ENCODE measurements at places on chromosomes 1 and 21.

- DNase-seq: no peak
Observed at GRCh38 chr1:210262167-210262896, 29.7 kb downstream of the SERTAD4 start.

DNA sequence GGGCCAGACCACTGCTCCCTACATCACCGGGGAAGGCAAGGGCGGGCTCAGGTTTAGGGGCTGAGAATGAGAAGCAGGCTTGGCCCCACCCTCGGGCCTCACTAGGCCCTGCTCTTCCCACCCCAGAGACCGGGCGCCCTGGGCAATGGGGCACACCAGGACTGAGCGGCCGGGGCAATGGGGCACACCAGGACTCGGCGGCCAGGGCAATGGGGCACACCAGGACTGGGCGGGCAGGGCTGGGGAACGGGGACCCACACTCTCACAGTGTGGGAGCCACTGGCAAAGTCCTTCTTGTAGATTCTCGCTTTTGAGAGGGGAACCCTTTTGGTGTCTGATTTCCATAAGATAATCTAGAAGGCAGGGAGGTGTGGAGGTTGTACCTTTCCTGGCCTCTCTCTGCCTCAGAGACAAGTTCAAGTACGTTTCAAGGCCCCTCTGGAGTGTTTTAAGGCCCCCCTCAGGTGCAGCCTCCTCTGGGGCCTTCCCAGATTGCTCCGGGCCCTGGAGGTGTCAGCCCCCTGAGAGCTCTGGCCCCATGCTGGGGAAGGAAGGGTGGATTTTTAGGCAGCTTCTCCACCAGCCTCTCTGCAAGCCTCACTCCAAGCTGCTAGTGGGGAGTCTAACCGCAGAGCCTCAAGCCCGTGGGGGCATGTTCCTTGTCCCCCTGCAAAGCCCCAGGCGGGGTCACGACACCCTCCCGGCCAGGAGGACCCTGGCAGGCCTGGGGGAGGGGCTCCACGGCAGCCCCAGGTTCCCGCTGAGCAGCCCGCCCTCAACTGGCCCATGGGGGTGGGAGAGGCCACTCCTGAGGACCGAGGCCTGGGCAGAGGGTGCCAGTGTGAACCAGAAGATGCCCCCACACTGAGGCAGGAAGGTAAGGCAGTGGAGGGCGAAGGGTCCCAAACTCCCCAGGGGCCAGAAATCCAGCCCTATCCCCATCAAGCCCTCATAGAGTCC is 66.2 kb downstream of the ARHGEF16 start:
- no peak for DNase-seq

DNA sequence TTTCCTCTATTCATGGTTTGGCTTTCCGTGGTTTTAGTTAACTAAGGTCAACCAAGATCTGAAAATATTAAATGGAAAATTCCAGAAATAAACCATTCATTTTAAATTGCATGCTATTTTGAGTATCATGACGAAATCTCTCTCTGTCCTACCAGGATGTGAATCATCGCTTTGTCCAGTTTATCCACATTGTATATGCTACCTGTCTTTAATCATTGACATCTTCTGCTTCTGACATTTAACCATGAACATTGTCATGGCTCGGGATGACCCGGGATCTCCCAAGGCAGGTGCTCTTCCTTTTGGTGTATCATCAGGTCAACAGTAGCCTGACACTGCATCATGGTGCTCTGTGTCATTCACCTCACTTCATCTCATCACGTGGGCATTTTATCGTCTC is 125.5 kb upstream of the HNRNPU start:
- no peak for DNase-seq

- no peak for DNase-seq
Observed at GRCh38 chr1:25210728-25211127, 21.6 kb downstream of the SYF2 start.

GRCh38 chr1:151147665-151148064 is 1.2 kb upstream of the SEMA6C start:
- no peak for DNase-seq

DNA sequence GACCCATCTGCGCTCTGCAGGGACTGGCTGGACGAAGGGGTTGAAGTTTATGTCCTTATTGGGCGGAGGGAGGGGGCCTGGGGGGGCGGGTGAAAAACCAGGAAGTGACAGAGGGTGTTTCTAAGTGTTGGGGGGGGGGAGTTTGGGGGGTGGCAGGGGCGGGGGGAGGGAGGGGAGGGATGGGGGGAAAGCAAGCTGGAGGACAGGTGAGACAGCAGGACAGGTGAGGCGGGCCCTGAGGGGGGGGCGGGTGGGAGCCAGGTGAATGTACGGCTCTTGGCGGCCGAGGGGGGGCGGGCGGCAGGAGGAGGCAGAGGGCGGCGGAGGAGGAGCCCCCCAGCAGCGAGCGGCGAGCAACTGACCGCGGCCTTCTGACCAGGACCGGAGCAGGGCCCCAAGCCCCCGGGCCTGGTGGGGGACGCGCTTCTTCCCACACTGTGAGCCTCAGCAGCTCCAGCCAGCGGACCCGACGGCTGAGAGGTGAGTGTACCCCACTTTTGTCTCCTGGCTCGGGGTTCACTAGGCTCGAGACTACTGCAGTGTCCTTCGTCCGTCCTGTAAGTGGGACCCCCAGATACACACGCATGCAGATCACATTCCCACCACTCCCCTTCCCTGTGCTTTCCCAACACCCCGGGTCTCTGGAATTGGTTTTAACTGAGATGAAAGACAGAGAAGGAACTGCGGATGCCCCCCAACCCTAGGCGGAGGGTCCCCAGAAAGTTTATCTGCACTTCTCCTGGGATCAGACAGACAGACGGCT is at the start of gene ZBTB7B:
Gene ZBTB7B (plus strand): TSS at position 339 of the 763 bp plus-strand sequence. CDS start 11,859 bp downstream, outside the sequence.
- no peak for DNase-seq

DNA sequence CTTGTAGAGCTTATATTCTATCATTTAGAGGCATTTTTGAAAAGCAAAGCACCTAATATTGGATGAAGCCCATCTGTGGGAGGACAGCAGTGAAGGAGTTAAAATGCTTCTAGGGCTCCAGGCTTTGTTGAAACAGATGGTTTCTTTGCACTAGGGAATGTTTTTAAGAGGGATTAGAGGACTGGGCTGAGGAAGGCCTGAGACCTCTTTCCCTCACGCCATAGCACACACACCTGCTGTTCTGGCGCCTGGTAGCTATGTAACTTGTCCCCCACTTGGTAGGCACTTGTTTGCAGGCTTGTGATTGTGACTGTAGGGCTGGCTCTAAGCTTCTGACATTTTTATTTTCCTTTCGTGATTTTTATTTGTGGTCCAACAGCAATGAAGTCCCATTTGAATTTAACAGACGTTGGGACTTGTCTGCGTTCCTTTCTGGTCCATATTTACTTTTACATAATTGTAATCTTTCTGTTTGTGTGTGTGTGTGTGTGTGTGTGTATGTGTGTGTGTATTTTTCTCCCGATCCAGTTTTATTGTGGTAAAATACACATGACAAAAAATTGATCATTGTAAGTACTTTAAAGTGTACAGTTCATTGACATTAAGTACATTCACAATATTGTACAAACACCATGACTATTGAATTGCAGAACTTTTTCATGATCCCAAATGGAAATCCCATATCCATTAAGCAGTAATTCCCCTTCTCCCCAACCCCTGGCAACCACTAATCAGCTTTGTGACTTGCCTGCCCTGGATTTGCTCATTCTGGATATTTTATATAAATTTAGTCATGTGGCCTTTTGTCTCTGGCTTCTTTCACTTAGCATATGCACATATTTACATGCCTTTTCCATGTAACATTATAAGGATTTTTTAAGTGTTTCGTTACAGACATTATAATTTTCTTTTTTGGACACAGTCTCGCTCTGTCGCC is 33.5 kb upstream of the MACF1 start:
- DNase-seq: no peak

DNA sequence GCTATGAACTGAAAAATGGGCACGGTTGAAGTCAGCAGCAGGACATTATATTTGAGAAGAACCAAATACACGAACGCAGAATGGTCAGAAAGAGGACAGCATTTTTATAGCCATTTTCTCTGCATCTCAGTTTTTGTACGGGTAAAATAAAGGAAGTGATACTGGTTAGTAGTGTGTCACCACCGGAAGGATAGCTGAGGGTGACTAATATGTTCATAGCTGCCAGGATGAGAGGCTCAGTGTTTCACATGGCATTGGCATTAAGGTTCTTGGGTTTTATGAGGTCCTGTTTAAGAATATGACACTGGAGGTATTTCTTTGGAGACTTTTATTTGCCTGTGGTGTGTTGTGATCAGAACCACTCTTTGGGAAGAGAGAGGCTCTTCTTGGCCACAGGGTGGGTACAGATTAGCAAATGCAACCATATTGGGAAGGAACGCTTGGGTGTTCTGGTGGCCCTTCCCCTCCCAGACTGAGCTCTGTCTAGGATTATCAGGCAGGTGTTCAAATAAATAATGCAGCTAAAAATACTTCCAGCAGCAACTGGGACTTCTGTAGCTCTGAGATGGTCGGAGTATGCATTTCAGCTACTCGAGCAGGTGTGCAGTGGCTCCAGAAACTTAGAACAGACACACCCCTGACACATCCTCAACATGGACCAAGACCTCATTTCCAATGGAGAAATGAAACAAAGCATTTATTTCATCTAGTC is 158.2 kb downstream of the PBX1 start:
- no peak for DNase-seq

GRCh38 chr1:67571901-67572593 is 113.0 kb upstream of the GADD45A start:
- no peak for DNase-seq

- DNase-seq: no peak
Observed at GRCh38 chr1:232339073-232339472, 290.9 kb downstream of the SIPA1L2 start.

GRCh38 chr1:94806441-94806871 is 13.7 kb upstream of the SLC44A3 start:
- no peak for DNase-seq

- DNase-seq: no peak
Observed at GRCh38 chr1:2538376-2538775, 8.3 kb upstream of the HES5 start.

- DNase-seq: no peak
Observed at GRCh38 chr1:162736633-162737067, 53.9 kb upstream of the HSD17B7 start.

All from activated CD8-positive, alpha-beta memory T cell treated with anti-CD3 and anti-CD28 coated beads for 48 hours (primary cell).